Right forelimb (tissue), 1 donor: ENCODE measurements at places on chromosomes 16 and 17.

GRCh38 chr16:69870761-69871160 is 80.4 kb upstream of the CLEC18A start:
- DNase-seq, result no peak

- DNase-seq, result no peak
These were observed 18.6 kb downstream of the ZDHHC7 start for GRCh38 chr16:84992717-84993075.

DNA sequence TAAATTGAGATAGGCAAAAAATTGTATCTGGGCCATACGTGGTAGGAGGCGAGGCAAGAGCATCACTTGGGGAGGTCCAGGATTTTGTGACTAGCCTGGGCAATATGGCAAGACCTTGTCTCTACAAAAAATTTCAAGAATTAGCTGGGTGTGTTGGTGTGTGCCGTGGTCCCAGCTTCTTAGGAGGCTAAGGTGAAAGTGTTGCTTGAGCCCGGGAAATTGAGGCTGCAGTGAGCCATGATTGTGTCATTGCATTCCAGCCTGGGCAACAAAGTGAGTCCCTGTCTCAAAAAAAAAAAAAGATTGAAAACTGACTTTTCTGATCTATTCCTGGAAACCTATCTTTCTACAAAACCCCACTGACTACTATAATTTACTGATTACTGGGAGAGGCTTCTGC is 26.7 kb downstream of the CDK12 start:
- no peak for DNase-seq

DNA sequence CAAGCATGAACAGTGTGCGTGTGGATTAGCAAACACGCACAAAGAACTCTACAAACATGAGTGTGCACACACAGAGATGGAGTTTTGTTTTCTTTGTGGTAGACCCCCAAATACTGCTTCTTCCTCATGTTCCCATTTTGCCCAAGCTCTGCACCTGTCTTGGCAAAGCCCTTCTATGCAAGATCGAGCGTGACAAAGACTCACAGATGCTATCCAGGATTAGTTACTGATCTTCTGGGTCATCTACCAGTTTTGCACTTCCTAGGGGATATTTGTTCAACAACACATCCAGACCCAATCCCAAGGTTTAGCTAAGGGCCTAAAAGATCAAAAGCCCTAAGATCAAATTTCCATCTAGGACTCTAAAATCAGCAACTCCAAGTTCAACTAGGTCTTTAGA is 16.0 kb downstream of the LRRC36 start:
- no peak for DNase-seq

DNA sequence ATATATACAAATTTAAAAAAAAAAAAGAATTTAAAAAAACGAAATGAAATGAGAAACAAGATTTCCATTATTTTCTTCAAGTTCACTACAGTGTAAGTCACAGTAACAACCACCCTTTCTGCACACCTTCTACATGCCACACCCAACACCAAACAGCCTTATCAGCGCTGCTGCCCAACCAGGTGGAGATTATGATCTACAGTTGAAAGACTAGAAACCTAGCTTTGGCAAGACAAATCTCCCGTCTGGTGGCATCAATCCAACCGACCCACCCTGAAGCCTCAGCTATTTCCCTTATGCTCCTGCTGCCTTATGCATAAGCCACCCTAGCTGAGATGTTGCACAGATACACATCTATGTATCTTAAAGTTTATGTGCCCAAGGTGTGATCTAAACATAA is 60.8 kb downstream of the PARN start:
- DNase-seq, result no peak

- no peak for DNase-seq
These were observed 183.0 kb downstream of the PHKB start for GRCh38 chr16:47644166-47644565.

- no peak for DNase-seq
These were observed 27.7 kb upstream of the GOSR1 start for GRCh38 chr17:30449480-30449879.

- DNase-seq, result no peak
These were observed 47.7 kb downstream of the CFDP1 start for GRCh38 chr16:75385507-75386152.

DNA sequence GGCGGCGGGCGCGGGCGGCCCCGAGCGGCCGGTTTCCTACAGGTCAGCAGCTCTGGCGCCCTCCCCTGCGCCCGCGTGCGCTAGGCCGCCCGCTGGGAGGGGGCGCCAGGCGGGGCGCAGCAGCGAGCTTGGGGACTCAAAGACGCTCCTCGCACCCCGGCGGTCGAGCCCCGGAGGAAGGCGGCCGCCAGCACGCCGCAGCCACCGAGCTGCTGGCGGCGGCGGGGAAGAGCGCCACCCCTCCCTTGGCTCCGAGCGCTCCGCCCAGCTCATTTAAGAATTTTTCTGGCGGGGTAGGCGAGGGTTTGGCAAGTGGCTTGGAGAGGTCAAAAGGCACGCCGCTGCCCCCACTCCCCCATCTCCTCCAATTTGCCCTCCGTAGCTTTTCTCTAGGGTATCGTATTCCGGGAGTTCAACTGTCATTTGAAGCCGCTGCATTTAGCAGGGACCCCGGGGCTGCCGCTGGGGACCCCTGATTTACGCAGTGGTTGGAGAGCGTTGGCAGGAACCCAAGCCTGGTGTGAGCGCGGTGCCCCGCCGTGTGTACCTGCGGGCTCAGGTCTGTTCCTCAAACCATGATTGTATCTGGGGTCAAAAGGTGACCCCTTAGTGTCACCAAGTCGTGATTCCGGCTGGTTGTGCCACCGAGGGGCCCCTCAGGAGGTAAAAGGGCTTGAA is 59.5 kb upstream of the GSE1 start:
- DNase-seq, result no peak

DNA sequence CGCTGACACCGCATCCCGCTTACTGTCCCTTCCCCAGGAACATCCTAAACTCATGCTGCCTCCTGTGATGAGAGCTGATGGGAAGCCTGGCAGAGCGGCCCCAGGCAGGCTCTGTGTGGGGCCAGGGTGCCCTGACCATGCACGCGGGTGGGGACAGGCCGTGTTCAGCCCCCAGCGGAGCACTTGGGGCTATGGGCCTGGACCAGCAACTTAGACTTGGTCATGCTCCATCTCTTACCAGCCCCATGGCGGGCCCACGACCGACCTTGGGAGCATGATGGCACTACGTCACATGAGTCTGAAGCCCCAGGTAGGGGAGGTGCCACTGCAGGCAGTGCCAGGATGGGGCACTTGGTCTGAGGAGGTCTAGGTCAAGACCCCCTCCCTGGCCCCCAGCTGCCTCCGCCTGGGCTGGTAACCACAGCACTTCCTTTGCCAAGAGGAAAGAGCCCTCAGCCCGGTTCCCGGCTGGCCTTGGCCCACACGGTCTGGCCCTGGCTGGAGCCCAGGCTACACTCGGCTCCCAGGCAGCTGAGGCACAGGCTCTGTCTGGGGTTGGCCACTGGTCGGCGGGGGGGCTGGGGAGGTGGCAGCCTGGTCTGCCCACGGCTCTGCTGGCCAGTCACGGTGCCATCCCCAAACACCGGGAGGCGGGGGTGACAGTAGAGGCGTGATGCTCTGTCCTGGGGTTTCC is 25.7 kb downstream of the BAHCC1 start:
- DNase-seq, result peak; percentile 79

GRCh38 chr17:851924-852323 is 69.8 kb downstream of the MRM3 start:
- DNase-seq, result peak; percentile 54

DNA sequence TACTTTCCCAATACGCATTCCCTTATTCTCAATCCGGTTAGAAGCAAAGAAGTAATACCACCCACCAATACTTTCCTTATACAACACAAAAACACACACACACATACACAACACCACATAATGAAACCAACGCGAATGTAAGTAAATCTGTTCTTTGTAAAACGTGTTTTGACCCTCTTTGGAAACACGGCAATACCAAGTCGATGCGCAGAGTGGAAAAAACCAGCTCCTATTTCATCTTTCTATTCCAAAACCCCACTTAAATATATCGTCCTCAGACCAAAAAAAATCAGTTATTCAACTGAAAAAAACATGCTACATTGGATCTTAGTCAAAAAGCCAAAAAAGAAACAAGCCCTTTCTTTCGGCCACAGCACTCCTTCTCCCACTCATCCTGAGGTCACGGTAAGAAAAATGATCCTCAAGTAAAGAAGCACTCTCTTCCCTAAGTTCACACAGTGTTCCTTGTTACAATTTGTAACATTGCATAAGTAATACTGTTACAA is 31.0 kb upstream of the ARL4D start:
- DNase-seq, result no peak

GRCh38 chr16:59973966-59974365 is 1239.8 kb upstream of the GOT2 start:
- DNase-seq, result no peak

GRCh38 chr16:8929086-8929748 is 34.5 kb downstream of the USP7 start:
- no peak for DNase-seq

DNA sequence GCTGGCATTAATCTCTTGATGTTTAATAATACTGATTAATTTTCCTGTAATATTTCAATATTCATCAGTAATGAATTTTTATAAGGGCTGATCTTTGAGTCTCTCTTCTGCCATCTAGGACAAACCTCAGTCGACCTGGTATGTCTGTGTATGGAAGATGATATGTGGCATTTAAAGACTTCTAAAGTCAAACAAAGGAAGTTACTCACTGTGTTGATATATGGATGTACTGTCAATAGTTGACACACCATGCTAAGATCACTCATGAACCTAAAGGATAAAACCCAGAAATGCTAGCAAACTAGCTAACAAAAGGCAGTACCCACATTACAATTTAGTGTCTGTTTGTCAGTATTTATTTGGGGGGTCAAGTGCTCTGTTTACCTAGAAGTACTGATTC is 380.7 kb upstream of the GOT2 start:
- DNase-seq, result no peak

GRCh38 chr16:3740186-3740585 is 22.9 kb upstream of the TRAP1 start:
- DNase-seq, result no peak

DNA sequence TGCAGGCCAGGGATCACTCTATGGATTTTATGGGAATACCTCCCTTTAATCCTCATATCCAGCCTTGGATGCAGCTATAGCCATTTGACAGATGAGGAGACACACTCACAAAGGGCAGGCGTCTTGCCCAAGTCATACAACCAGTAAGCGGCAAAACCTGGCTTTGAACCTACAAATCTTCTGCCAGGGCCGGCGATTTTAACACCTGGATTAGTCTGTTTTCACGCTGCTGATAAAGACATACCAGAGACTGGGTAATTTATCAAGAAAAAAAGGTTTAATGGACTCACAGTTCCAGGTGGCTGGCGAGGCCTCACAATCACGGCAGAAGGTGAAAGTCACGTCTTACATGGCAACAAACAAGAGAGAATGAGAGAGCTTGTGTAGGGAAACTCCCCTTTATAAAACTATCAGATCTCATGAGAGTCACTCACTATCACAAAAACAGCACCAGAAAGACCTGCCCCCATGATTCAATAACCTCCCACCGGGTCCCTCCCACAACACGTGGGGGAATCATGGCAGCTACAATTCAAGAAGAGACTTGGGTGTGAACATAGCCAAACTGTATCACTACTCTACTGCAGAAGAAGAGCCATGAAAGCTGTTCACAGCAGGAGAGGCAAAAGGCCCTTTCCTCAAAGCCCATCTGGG is 67.5 kb downstream of the XYLT1 start:
- DNase-seq, result no peak

- DNase-seq, result no peak
These were observed 67.7 kb downstream of the RBFOX1 start for GRCh38 chr16:7400117-7400890.

GRCh38 chr17:21378553-21378952 is 2.4 kb downstream of the KCNJ12 start:
- DNase-seq, result no peak

- DNase-seq, result peak; percentile 69
These were observed 26.0 kb upstream of the ERN1 start for GRCh38 chr17:64155751-64156544.

- DNase-seq, result peak; percentile 24
These were observed 33.1 kb downstream of the NLRC5 start for GRCh38 chr16:57022445-57022844.

- DNase-seq, result no peak
These were observed 63.5 kb upstream of the TEX2 start for GRCh38 chr17:64326420-64327054.

DNA sequence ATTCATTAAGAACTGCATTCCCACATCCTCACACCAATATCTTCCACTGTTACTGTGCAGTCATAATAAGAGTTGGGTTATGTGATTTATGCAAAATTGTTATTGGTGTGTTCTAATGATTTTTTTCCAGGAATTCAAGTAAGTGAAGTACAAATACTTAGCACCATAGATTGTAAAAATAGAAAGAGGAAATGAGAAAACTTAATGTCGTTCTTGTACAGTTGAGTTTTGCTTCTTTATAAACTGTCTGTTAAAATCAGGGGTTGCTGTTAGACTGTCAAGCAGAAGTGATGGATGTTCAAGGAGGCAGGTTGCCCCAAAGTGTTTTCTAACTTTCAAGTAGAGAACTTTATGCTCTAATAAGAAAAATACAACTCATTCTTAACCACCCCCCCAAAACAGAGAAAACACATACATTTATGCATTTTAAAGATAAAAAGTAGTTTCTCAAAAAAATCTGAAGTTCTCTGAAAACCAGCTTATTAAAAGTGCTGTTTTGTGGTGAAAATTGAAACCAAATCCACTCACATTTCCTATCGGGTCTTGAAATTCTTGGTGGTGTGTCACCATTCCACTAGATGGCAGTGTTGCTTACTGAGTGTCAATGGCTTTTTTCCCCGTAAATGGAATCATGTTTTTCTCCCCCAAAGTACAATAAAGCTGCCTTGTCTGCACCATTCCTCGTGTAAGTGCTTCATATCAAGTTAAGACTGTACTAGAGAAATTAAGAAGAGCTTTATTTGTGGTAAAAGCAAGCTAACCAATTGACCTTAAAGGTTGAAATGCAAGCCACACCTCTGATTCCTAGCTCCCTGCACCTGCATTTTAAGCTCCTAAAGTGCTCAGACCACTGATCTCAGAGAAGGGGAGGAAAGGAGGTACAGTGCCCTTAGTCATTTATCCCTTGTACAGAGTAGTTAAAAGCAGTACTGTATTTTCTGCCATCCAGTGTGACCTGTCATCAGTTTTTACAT is 4.7 kb upstream of the IGSF6 start:
- no peak for DNase-seq

DNA sequence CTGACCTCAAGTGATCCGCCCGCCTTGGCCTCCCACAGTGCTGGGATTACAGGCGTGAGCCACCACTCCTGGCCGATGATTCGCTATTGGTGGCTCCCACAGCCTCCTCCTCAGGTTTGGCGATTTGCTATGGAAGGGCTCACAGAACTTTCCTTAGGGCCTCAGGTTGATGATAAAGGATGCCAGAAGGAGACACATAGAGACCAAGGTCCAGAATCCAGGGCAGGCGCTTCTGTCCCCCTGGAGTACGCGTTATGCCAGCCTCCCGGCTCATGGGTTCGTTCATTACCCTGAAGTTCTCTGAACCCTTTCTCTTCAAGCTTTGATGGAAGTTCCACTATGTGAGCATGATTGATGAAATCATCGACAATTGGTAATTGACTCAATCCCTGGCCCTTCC is 19.9 kb downstream of the LGALS3BP start:
- DNase-seq, result no peak

DNA sequence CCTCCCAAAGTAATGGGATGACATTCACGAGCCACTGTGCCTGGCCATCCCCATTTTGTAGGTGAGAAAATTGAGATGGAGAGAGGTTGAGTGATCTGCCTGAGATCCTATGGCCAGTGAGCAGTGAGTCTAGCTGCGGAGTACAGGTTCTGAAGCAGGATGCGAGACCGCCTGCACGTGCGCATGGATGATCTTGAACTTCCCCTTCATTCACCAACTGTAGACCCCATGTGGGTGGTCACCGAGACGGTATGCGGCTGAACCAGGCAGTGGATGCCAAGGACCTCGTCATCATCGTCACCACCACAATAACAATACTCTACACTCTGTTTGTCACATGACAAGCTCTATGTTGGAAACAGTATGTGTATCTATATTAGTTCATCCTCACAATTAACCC is 6.2 kb upstream of the SPNS3 start:
- DNase-seq, result peak; percentile 2
